Kidney (tissue), 22 donors: ENCODE measurements at places on chromosomes 1 and 21. TPM values are rescaled to one million over a fixed set of nuclear protein-coding genes. Genes with fewer than 3 reads are reported as not detected.

DNA sequence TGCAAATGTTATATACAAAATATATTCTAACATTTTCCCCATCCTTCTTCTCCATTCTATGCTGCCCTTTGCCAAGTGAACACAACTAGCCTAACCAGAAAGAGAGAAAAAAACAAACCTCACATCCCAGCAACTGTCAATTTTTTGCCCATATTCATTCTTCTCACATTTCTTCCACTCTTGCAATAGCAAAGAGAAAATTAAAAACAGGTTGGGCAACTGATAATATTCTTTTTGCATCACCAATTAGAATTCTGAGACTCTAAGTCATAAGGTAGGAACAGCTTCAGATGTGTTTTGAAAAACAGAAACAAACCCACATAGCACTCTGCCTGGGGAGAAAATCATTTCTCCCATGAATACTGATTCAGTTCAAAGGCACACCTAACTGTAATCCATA lies 25.2 kb upstream of the EXO1 start:
- DNase-seq: no peak

DNA sequence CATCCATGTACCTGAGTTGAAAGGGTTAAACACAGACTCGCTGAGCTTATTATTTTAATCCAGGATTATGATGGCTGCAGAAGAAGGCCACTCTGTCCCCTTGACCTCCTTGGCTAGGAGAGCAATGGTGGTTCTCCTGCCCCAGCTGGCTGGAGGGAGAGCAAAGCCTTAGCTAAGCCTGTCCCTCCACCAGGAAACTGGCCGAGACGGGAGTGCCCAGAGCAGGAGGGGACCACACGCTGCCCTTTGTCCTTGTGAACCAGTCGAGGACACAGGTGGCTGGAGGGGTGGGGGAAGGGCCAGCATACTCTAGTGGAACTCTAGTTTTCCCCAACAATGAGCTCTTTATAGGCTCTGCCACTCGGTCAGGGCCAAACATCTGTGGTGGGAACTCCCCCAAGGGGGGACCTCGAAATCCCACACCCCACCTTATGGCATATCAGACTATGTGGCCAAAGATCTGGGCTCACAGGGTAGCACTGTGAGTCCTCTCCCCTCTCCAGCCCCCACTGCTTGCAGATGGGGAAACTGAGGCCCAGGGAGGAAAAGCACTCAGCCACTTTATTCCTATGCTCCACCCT lies 12.9 kb downstream of the KIAA1614 start:
- DNase-seq: peak; percentile 80

DNA sequence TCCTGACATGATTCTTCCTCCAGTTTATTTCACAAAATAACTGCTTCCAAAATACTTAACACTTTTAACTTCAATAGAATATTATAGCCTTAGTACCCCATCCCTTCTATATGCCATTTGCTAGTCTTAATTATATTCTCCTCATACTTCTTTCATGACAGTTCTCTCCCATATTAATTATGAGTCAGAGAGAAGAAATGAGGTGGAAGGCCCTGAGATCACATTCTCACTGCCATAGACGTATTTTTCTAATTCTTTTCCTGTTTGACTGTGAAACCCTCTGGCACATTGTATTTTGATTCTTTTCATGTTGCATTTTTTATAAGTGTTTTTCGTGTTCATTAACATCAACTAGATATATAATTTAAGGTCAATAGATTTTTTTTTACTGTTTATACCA lies 88.4 kb downstream of the GTF2B start:
- no peak for DNase-seq

GRCh38 chr1:101781201-101781831 lies 215.4 kb downstream of the OLFM3 start:
- peak; percentile 12 for DNase-seq

- DNase-seq: no peak
These were observed 178.0 kb downstream of the ZNF281 start for GRCh38 chr1:200231787-200232231.

- no peak for DNase-seq
These were observed 3.2 kb downstream of the GSTM4 start for GRCh38 chr1:109659145-109659544.

DNA sequence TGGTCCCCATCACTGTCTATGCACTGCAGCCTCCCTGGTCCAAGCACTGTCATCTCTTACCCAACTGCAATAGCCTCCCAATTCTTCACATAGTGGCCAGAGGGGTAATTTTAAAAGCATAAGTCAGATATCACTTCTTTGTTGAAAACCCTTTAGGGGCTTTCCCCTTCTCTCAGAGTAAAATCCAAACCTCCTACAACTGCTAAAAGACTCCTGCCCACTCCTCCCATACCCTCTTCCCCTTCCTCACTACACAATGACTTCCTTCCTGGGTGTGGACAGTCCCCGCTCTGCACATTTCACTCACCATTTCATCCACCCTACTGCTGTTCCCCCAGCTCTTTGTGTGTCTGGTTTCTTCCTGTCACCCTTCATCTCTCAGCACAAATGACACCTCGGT lies 8.3 kb downstream of the MCOLN2 start:
- DNase-seq: no peak

DNA sequence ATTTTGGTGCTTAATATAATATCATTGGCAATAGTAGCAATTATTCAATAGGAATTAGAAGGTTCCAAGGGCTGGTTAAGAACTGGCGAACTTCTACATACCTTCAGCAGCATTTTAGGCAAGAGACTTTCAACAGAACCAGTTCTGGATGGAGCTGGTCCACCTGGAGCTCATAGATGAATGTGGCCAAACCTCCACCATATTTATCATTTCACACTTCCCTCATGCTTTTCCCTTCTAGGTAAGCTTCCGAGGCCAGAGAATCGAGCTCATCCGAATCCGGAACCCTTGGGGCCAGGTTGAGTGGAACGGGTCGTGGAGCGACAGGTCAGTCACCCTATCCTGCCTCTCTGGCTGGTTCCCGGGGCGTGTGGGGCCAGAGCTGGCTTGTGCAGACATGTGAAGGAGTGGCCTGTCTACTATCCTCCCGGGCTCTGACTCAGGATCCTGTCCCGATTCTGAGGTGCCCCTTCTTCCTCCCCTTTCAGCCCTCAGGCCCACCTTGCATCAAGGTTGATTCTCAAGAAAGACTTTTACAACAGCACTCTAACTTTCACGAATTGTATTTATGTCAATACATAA lies 24.7 kb downstream of the CAPN9 start:
- no peak for DNase-seq

DNA sequence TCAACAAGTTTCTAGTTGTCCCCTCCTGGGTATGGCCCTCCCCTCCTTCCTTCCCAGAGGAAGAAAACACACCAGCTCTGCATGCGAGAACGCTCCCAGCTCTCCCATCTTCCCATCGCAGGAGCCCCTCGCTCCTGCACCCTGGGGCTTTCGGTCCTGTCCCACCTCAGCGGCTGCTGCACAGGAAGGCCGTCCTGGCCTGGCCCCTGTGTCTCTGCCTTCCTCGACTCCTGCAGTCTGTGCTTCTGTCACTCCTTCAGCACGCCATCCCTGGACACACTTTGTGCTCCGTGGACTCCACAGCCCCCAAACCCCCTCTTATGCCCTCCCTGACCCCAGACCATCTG lies 23.2 kb downstream of the KRTAP10-1 start:
- no peak for DNase-seq

DNA sequence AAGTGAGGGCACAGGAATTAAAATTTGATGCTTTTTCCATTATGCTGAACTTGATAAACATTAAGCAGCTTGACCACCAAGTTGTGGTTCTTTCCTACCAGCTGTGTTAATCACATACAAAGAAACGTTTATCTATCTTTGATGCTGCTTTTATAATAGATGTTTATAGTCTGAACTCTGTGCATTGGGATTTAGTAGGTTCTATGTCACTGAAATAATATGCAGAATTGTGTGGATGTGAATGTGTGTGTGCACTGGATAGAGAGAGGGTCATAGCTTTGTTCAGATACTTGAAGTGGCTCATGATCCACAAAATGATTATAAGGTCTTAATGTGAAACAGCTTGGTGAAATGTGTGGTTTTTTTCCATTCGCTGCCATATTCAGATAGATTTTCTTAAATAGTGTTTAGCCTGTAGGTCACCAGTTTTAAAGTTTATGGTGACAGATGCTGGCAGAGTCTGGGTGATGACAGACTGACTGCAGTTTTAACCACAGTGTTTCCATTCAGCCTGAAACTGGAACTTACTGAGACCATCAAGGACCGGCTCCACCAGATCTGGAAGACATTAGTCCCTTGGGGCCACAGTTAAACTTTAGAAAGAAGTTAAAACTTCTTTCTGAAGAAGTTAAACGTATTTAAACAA lies 10.2 kb downstream of the DDI2 start:
- no peak for DNase-seq

GRCh38 chr21:44005593-44005992 lies 6.5 kb upstream of the TRAPPC10 start:
- no peak for DNase-seq

DNA sequence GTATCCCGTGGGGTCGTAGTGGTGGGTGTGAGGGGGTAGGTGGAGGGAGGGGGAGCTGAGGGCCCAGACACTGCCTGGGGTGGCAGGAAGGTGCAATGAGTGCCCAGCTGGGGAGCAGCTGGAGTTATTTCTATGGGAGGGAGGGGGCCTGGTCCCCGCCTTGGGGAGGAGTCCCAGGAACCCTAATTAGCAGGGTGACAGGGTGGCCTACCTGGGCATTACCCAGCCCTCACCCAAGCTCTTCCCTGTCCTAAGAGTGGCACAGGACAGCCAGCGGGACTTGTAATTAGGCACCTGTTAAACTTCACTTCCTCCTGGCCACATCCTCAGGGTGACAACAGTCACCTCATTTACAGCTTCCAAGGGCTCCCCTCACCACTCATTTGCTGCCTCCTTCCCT lies at the start of gene VSIG8:
Gene VSIG8 (minus strand): TSS at position 101 of the 400 bp plus-strand sequence. CDS start 136 bp downstream, outside the sequence.
- no peak for DNase-seq

- DNase-seq: no peak
These were observed 301 bp upstream of the NUDT17 start for GRCh38 chr1:145845144-145845513.

DNA sequence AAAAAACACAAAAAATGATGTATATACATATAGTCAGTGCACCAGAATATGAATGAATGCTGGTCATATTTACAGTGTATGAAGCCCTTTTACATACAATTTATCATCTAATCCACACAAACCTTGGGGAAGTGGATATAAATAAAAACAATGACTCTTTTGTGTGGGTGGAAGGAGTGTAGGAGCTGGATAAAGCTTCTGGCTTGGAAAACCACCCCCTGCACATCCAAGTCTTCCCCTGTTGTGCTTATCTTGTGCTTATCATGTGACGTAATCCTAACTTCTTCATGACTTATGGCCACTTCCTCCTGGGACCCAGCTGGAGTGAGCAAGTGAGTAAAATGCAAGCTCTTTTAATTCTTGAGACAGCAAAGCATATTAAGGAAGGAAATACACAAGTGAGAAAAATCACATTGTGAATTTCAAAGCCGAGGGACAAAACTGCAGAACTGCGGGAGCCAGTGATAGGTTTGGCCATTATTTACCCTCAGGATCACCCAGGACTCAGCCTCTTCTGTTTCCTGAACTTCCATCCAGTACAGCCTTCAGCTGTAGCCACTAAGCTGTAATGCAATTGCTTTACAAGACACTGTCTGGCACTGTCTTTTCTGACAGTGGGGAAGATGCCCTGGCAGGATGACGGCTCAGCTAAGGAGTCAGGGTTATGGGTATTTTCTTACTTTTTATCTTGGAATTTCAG lies 104.0 kb upstream of the PPM1J start:
- no peak for DNase-seq

DNA sequence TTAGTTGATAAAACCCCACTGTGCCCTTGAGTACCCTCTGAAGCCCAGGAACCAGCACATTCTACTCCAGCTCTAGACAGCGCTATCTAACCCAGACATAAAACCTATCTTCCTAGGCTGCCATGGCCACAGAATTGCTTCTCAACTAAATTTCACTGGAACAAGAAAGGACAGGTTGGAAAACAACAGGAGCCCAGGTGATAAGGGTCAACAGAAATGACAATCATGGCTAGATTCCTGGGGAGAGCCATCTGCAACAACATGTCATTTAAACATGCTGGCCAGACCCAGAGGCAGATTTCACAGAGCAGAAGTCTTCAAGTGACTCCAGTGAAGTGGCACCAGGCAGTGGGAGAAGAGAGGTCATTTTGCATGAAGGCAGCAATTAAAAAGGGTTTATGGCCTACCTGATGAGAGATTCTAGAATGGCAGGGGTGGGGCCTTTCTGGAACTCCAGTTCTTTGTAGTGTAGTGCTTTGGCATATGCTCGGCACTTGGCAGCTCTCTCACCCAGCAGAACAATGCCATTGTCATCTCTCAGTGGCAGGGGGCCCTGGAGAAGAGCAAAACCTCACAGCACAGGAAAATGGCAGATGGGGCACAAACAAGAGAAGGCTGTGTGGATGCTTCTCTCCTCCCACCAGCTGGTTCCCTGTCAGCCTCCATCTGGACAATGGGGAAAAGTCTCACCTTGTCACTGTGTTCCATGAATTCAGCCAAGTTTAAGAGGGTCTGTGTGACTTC lies 9.9 kb downstream of the ANGPTL7 start:
- no peak for DNase-seq

DNA sequence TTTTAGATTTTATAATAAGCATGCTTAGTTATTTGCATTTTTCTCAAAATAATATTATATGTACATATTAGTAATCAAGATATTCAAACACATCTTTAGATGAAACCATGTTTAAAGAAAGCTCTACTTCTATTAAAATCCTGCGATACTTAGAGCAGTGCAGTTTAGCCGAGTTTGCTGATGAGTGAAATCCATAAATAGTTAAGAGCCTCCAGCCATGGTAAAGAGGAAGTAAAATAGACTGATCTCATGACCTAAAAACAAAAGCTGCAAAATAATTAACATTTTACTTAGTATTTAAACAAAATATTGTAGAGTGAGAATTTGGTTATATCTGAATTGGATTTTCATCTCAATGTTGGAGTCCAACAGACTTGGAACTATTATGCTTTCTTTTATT lies 147.4 kb upstream of the NRIP1 start:
- DNase-seq: no peak

DNA sequence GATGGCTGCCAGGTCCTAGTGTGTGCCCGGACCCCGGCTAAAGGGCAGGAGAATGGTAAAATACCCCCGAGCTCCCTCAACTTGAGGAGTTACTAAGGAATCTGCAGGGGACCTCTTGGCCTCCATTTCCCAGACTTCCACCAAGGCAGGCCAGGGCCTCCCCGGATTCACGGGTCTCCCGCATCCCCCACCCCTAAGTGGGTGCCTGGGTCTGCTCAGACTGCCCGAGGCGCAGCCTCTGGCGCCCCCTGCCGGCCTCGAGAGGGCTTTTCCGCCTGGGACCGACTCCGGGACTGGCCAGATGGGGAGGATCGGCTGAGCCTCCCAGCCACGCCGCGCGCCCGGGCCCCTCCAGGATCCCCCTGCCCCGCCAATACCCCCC lies 1.7 kb downstream of the PLEKHG5 start:
- DNase-seq: peak; percentile 90

- no peak for DNase-seq
These were observed 221.7 kb downstream of the NEGR1 start for GRCh38 chr1:72060466-72061245.

Gene FAM163A
- total RNA-seq: not detected

Gene FMO1
- 16.5 TPM for total RNA-seq

Gene CKS1B
- 23.1 TPM for total RNA-seq

Gene PROK1
- total RNA-seq: not detected

Gene RAB7B
- 2.0 TPM for total RNA-seq

Gene NOTCH2NLA
- 50.1 TPM for total RNA-seq
